GM06990 (cell line): ENCODE measurements at places on chromosomes 16 and 17.

GRCh38 chr16:11572301-11572995, 14.3 kb downstream of the LITAF start:
- DNase-seq: no peak

DNA sequence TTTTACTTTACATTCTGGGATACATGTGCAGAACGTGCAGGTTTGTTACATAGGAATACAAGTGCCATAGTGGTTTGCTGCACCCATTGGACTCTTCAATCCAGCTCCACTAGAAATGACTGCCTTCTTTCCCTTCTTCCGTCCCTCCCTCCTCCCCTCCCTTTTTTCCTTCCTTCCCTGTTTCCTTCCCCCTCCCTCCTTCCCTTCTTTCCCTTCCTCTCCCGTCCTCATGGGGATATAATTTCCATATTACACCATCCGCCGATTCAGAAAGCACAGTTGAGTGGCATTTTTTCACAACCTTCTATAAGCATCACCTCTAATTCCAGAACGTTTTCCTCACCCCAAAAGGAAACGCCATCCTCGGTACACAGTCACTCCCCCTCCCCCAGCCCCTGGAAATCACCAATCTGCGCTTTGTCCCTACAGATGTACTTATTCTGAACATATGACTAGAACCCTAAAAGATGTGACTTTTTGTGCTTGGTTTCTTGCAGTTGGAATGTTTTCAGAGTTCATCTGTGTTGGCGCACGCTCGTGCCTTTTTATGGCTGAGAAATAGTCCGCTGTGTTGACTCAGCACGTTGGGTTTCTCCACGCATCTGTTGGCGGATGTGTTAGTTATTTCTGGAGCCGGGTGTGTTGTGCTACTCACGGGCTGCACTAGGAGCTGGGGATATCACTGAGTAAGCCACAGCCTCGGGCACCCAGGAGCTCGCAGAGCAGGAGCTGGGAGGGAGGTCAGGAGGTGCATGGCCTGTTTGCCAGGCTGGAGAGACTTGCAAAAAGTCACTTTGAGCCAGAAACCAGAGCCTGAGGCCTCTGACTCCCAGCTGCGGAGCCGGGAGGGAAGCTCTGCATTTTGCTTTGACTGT, 336.4 kb downstream of the SEC14L1 start:
- no peak for DNase-seq

DNA sequence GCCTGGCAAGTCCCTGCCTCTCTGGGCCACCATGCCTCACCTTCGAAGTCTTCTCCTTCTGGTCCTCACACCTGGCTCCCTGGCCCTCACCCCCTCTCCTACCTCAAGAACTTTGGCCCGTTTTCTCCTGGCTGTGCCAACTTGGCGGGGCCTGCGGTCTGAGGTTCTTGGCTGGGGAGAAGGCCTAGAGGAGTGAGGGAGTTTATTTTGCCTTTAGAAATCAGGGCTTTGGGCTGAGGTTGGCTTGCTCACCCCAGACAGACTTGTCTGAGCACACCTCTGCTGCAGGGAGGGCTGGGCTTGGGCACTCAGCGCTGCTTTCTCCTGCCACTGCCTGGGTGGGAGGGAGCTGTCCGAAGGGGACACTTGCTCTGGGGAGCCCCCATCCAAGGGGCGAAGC, 23.3 kb upstream of the TAC4 start:
- no peak for DNase-seq

DNA sequence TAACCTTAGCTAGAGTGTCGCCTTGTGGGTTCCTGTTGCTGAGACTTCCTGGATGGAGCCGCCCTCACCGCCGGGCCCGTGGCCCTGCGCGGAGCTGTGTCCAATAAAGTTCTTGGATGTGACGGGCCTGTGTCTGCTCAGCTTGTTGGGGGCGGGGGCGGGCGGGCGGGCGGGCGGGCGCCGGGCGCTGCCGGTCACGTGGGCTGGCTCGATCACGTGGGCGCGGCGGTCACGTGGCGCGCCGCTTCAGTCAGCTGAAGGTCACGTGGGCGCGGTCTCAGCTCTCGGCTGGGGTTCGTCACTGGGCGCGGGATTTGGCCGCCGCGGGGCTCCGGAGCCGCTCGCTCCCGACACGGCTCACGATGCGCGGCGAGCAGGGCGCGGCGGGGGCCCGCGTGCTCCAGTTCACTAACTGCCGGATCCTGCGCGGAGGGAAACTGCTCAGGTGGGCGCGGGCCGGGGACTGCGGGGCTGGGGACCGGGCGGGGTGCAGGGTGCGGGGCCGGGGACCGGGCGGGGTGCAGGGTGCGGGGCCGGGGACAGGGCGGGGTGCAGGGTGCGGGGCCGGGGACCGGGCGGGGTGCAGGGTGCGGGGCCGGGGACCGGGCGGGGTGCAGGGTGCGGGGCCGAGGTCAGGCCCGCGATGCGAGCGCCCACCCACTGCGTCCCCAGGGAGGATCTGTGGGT, at the start of gene AMDHD2:
TSS of gene AMDHD2 (plus strand) at position 275 of the 687 bp plus-strand sequence. CDS start at position 363, 88 bp downstream.
- DNase-seq: peak; percentile 88

DNA sequence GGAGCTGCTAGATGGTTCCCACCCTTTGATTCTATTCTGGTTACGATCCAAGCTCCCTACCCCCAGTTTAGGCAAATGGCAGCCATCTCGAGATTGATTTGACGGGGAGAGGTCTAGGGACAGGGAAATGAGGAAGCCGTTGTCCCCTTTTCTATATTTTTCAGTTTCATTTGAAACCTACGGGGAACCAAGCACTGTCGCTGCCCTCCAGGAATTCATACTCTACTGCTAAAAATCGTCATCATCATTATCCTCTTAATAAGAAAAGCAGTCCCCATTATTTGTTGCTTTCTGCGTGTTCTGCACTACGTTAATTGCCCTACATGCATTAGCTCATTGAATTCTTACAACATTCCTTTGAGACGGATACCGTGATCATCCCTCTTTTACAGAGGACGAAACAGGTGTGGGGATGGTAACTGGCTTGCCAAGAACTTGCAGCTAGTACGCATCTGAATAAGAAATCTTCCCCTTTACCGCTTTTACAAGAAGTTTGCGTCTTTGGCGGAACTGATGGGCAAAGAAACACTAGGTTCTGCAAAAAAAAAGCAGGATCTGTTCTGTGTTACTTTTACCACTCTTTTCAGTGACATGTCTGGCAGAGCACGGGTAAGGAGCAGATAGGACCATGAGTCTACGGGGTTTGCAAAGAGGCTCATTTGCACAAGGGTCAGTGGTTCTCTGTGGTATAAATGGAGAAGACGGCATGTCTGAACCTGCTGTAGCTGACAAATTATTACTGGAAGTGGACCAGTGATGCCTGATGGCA, 1.1 kb downstream of the CCP110 start:
- DNase-seq: no peak

DNA sequence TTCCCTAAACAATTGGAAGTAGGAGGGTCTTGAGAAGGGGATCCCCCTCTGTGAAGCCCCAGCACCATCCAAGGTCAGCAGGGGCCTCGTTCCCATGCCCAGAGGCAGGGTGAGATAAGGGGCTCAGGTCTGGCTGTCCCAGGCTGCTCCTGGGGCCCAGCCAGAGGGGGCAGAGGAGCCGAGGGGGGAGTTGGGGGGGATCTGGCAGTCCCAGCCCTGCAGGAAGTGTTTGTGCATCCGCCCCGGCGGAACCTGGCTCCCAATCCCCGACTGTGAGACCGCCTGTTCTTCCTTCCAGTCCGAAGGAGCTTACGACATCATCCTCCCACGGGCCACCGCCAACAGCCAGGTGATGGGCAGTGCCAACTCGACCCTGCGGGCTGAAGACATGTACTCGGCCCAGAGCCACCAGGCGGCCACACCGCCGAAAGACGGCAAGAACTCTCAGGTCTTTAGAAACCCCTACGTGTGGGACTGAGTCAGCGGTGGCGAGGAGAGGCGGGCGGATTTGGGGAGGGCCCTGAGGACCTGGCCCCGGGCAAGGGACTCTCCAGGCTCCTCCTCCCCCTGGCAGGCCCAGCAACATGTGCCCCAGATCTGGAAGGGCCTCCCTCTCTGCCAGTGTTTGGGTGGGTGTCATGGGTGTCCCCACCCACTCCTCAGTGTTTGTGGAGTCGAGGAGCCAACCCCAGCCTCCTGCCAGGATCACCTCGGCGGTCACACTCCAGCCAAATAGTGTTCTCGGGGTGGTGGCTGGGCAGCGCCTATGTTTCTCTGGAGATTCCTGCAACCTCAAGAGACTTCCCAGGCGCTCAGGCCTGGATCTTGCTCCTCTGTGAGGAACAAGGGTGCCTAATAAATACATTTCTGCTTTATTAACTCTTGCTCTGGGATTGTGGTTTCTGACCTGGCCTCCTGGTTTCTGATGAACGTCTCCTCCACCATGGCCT, 14.9 kb downstream of the GPRC5C start:
- DNase-seq: no peak

GRCh38 chr16:4763791-4764190, 3.2 kb downstream of the ZNF500 start:
- DNase-seq: no peak

DNA sequence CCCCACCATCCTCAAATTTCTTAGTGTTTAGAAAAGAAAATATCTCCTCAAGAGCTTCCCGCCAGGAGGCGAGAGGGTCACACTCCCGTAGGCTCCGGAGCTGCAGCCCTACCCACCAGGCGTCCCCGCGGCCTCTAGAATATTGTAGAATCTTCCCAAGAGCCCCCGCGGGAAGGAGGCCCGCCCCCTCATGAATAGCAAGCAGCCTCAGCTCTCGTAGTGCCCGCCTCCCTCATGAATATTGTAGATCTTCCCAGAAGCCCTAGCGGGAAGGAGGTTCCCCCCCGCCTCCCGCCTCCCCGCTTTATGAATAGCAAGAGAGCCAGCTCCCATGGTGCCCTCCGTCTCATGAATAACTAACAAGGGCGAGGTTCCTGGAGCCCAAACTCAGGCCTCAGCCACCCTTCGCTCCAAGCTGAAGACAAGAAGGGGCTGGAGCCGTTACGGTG, at the start of gene FBXO47:
TSS of gene FBXO47 (minus strand) at position 114 of the 449 bp plus-strand sequence. CDS start 4,378 bp downstream, outside the sequence.
- peak; percentile 59 for DNase-seq

- DNase-seq: no peak
Measured at GRCh38 chr16:78892951-78893733, 707.4 kb downstream of the MAF start.
